ENCODE measurements at places on chromosomes 2 and 18. TPM values are rescaled to one million over a fixed set of nuclear protein-coding genes. Genes with fewer than 3 reads are reported as not detected.

SIGLEC15 gene
- total RNA-seq = 0.29 TPM

SCN2A gene
- 0.27 TPM for total RNA-seq

GPR55 gene
- total RNA-seq = 0.94 TPM

TMEM163 gene
- 0.42 TPM for total RNA-seq

ATG16L1 gene
- total RNA-seq = 35.0 TPM

UBXN2A gene
- 14.9 TPM for total RNA-seq

NEU2 gene
- total RNA-seq = not detected

TTLL4 gene
- total RNA-seq = 18.7 TPM

LYG2 gene
- 0.72 TPM for total RNA-seq

IL1R2 gene
- not detected for total RNA-seq

PIEZO2 gene
- total RNA-seq = 3.7 TPM

Data from A375 (cell line).